Kasumi-1 (cell line): ENCODE measurements at places on chromosomes 4 and X.
A peak's percentile ranks its signal among the peaks of the same experiment; 100 is the strongest.

DNA sequence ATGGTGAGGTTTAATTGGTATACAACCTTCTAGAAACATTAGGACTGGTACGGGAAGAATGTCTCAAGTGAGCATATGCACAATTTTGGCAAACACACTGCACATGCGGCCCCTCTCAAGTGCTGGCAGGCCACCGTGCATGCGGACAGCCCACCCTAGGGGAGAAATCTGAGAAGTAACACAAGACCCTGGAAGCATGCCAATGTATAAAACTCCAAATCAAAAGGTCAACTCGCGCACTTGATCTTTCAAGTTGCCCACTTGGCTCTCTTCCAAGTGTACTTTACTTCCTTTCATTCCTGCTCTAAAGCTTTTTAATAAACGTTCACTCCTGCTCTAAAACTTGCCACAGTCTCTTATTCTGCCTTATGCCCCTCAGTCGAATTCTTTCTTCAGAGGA is 488.3 kb downstream of the CFAP47 start:
- no peak for DNase-seq

DNA sequence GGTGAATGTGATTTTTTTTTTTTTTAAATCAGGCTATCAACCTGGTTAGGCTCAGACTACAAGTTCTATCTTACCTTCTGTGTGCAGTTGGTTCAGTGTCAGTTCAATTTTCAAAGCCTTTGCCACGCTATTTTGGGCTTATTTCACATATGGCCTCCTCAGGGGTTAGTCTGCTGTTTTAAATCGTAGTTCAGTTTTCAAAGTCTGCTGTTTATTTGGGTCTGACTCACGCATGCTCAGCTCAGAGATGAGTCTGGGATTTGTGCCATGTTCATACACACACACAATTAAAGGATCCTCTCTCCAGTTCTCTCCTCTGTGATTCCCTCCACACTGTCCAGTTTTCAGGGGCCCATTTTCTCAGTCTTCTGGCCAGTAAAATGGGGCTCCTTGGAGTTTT is 32.3 kb upstream of the ZFX start:
- no peak for DNase-seq

- no peak for DNase-seq
These were observed 26.3 kb upstream of the PRSS48 start for GRCh38 chr4:151250706-151251105.

DNA sequence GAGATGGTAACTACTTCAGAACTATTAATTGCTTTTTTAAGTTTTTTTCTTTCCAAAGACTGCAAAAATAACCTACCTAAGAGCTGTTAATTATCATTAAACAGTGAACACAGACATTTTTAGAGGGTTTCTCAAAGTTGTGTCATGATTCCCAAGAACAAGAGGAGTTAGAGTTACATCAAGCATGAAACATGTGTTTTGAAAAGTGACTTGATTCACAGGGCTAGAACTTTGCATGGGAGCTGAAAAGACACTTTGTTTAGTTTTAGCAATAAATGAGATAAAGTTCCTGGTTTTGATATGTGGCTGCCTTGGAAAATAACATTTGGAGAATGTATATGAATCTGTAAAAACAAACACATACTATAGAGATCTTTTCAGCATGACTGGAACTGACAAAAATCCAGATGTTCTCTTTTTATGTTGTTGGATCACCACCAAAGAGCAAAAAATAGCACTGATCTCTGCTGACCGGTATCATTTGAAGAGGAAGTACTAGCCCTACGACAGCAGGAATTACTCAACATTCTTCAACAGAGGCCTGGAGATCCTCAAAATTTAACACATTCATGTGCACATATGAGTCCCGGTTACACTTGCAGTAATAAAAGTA is 173.0 kb upstream of the PCDH18 start:
- DNase-seq, result peak; percentile 81

- DNase-seq, result no peak
These were observed 89.8 kb downstream of the SMARCA1 start for GRCh38 chrX:129433461-129433860.

GRCh38 chr4:42330002-42330592 is 67.2 kb upstream of the SHISA3 start:
- no peak for DNase-seq

DNA sequence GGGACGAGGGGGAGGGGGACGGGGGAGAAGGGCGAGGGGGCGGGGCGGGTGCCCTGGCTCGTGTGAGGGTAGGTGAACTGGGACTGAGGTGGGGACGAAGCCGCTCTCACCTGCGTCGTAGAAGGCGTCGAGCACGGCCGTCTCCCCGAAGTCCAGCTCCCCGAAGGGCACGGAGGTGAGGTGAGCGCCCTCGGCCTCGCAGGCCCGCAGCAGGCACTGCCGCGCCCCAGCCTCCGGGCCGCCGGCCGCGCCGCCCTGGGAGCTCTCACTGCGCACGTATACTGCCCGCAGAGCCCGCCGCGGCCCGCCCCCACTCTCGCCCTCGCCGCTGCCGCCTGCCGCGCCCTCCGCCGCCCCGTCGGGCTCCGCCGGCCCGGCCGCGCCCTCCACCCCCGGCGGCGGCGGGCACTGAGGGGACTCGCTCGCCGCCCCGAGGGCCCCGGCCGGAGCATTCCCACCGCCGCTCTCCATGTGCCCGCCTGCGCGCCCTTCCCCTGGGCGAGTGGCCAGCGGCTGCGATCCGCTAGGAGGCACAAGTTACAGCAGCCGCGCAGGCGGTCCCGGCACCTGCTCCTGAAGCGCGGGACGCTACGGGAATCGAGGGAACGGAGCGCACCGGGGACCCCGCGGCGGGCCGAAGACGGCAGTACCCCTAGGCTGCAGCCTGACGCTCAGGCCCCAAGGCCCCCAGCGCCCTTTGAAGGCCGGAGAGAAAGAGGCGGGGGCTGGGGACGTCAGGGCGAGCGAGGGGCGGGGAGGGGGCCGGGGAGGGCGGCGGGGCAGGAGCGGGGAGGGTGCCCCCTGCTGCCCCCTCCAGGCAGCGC is at the start of gene MAP3K15:
Gene MAP3K15 (minus strand): TSS at position 718 of the 824 bp plus-strand sequence. CDS start 247 bp downstream, at position 471.
- peak; percentile 17 for DNase-seq

DNA sequence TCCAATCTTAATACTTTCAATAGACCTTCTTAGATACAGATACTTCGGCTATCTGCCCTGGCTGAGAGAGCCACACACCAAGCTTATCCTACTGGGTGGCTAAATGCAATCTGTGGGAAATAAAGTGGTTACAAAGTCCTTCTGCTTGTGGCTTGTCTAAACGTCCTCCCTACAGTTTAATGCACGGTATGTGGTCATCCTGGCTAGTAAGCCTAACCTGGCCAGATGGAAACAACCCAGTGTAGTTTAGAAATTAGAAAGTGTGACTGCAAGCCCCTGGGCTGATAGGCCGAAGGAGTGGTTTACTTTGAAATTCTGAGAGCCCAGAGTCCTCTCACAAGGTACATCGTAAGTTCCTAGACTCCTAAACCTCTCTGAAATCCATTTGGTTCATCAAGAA is 47.9 kb downstream of the HELT start:
- no peak for DNase-seq

GRCh38 chr4:23060776-23061175 is 368.0 kb downstream of the GBA3 start:
- no peak for DNase-seq

GRCh38 chrX:73765776-73766430 is 202.9 kb downstream of the CHIC1 start:
- no peak for DNase-seq

- peak; percentile 86 for DNase-seq
These were observed 96.4 kb upstream of the C1GALT1C1 start for GRCh38 chrX:120726294-120726693.

DNA sequence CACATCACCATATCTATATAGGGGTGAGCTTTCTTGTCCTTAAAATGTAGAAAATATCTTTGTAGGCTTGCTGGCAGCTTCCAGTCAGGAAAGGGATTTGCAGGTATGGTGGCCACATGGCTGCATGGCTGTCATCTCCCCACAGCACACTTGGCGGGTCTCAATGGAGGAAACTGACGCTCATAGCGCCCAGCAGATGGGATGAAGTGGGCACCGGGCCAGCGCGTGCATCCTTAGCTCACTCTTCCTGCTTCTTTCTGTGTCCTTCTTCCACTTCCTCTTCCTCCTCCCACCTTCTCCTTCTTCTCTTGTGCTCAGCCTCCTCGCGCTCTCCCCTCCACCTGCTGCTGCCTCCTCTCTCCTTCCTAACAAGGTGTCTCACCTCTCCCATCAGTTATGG is 156.2 kb upstream of the PSAPL1 start:
- DNase-seq, result no peak

DNA sequence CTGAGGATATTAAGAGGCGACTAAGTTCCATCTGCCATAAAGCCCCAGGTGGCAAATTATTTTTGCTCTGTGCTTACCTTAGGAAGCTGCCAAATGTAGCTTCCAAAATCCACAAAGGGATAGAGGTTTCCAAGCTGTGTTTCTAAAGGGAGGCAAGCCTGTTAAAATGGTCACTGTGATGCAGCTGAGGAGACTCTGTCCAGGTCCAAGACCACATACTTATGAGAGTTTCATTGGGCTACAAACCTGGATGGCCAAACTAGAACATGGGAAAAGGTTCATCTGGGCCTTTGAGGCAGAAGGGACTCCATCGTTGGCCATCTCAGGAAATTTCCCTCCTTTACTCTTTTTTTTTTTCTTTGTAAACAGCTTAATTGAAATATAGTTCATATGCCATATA is 306.9 kb upstream of the FGF13 start:
- DNase-seq, result no peak

- no peak for DNase-seq
These were observed 152.9 kb downstream of the RTL3 start for GRCh38 chrX:78506248-78506647.

DNA sequence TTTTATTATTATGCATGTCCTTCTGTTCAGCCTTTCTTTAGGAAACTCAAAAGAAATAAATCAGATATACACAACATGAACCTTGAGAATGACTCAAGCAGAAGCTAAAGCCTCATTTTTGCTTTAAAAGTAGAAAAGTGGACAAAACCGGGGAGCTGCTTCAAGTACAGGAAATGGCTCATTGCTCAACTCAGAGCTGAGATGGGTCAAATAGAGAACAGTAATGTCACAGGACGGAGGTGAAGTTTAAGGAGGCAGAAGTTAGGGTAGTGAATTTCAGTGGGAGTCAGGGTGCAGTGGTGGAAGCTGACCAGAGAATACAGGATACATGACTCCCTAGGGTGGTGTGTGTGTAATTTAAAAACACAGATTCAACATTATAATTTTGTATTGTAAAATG is 22.2 kb downstream of the PHKA2 start:
- peak; percentile 22 for DNase-seq

- peak; percentile 40 for DNase-seq
These were observed 41.2 kb upstream of the TBC1D14 start for GRCh38 chr4:6868386-6868785.

GRCh38 chr4:184313058-184313581 is 95.4 kb upstream of the ENPP6 start:
- DNase-seq, result no peak

- DNase-seq, result no peak
These were observed 103.5 kb downstream of the TECRL start for GRCh38 chr4:64305565-64306254.

DNA sequence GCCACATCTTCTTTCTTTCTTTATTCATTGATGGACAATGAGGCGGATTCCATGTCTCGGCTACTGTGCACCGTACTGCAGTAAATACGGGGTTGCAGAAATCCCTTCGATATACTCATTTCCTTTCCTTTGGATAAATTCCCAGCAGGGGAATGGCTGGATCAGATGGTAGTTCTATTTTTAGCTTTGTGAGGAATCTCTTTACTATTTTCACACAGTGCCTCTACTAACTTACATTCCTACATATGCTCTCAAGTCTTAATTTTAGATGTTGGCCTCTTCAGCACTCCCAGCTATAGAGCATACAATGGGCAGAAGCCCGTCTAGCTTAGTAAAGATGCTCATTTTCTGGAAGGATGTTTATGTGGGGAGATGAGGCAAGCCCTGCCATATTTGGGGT is 317.4 kb downstream of the ASMT start:
- DNase-seq, result no peak
